Gastroesophageal sphincter (tissue), 4 donors: ENCODE measurements at places on chromosomes 4 and X. TPM values are rescaled to one million over a fixed set of nuclear protein-coding genes. Genes with fewer than 3 reads are reported as not detected.

- ATAC-seq = no peak
Observed at GRCh38 chr4:81490403-81491160, 18.9 kb upstream of the RASGEF1B start.

DNA sequence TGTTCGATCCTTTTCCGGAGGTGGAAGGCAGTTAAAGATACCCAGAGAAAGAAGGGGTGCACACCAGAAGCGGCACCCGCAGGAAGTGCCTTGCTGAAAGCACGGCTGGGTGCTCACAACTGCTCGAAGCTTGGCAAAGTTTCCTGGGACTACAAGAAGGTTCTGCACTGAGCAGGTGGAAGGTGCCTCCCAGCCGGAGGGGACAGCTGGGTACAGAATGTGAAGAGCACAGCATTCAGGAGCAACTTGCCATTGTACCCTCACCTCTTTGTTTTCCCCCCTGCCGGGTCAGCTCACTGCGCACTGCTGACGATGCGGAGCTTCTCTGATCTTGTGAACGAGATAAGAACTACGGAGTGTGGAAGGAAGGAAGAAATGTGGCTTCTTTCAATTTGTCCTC is 289.2 kb downstream of the FBXW7 start:
- ATAC-seq = no peak

GRCh38 chr4:73988061-73988460 is at the start of gene PPBP:
PPBP (minus strand) TSS chr4:73988190; CDS start chr4:73988103, 87 bp downstream.
- ATAC-seq = no peak

- no peak for ATAC-seq
Observed at GRCh38 chrX:119288890-119289393, 52.9 kb downstream of the PGRMC1 start.

DNA sequence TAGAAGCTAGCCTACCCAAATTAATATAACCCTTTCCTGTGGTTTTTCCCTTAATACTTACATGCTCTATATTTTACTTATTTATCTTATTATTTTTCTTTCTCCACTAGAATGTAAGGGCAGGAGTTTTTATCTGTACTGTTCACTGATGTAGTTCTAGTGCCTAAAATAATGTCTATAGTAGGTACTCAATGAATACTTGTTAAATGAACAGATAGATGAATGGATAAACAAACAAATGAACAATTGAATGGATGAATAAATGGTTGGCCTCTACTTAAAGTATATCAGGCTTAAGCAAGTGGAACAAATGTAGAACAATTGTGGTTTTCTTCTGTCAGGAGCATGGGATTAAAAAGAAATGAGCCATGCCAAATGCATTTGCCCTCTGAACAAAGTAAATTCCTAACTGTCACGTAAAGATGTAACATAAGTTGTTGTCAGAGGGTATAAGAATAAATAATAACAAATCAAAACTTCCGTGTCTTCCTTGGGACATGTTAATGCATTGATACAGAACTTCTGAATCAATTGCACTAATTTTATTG is 54.1 kb downstream of the SYTL5 start:
- ATAC-seq = no peak

DNA sequence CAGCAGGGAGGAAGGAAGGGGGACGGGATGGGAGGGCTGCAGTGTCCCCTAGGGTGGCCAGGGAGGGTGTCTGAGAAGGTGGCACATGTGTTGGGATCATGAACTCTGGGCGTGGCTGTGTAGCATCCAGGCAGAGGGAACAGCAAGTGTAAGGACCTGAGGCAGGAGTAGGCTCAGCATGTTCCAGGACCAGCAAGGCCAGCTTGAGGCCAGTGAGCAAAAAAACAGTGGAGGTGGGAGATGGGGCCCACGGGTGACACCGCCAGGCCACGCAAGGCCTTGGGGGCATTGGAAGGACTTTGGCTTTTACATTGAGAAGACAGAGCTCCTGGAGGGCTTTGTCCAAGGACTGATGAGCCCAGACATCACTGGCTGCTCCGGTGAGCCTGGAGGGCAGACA is 16.5 kb upstream of the WFS1 start:
- no peak for ATAC-seq

GRCh38 chr4:95105983-95106382 is 348.2 kb downstream of the BMPR1B start:
- no peak for ATAC-seq

GRCh38 chr4:15689540-15689939 is 7.9 kb downstream of the FAM200B start:
- ATAC-seq = no peak

- no peak for ATAC-seq
Observed at GRCh38 chrX:37454537-37455285, 105.5 kb downstream of the PRRG1 start.

DNA sequence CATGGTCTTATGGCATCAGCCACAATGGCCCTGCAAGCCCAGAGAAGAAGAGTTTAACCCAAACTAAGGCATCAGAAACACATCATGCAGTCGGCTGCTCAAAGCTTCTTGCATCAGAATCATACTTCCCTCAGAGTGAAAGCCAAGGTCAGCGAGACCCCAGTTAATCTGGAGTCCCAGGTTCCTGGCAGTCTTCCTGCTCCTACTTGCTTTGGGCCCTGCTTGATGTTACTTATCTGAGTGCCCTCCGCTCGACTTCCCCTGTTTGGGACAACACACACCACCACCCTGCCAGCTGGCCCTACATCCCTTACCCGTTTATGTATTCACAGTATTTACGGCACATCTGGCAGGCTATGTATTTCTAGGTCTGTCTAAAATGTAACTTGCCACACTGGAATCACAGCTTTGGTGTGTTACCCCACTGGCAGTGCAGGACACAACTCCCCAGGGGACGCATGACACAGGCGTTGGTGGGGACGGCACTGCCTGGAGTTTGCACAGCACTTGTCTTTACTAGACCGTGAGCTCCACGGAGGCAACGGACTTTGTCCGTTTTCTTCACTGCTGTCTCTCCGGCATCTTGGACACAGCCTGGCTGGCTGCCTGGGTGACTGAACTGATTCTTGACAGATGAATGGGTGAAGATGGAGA is 22.8 kb downstream of the CRMP1 start:
- ATAC-seq = no peak

The RNF128 gene
- total RNA-seq = 0.72 TPM

The CTAG1A gene
- total RNA-seq = not detected

The PHOX2B gene
- total RNA-seq = 0.67 TPM

The SLC10A3 gene
- 40.0 TPM for total RNA-seq
